Activated CD4-positive, alpha-beta T cell treated with anti-CD3 and anti-CD28 coated beads, Interleukin-2, amount 50 U/mL, for 24 hours (primary cell): ENCODE measurements at places on chromosomes 12 and 14.

GRCh38 chr14:73058922-73059673 is 764 bp downstream of the RBM25 start:
- DNase-seq = peak; percentile 11

DNA sequence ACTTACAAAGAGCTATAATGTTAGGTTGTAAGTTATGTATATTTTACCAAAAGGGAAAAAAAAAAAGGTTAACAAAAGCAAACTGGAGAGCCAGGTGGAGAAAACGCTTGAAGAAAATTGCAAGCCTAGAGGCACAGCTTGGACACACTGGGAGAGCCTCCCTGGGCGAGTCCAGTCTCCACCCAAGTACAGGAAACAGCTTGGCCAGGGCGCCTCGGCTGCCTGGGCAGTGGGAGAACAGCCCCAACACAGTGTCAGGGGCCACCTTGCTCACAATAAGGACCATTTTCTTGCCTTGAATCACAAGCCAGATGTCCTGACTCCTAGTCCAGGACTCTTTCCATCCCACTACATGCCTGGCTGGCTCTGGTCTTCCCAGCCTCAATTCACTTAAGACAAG is 33.3 kb downstream of the TTC7B start:
- no peak for DNase-seq

- DNase-seq = no peak
Observed at GRCh38 chr14:59229653-59230406, 41.4 kb downstream of the DAAM1 start.

DNA sequence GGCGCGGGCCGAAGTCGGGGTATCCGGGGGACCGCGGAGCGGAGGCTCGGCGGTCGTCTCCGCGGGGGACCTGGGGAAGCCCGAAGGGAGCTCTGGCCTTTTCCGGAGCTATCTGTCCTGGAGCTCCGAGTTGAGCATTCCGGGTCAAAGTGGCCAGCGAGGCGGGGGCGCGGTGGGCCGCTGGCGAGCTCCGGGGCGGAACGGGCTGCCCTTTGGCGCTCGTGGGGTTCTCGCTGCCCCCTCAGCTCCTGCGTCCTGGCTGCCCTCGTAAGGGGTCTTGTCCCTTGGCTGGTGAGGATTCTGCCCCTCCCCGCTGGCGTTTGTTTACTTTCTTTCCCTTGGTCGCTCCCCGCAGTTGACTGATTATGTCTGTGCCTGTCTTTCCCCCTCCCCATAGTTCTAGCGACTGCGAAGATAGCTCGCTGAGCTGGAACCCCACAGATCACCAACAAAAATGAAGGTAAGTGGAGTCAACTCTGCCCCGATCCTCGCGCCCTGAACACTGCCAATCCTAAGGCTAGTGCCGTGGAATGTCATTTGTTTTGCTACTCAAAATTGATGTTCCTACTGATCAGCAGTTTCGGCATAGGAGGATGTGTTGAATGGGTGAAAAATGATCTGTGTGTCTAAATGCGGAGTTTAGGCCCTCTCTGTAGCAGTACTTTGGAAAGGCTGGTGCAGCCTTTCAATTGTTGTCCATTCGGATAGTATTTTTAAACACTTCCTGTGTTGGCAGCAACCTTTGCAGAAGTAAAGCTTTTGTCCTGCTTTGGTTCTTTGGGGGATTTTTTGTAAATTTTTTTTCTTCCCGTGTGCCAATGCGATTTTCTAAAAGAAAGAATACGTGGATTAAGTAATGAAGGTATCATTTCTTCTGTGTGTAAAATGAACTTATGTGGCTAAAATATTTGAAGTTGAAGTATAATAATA is 1.3 kb downstream of the ARID4A start:
- DNase-seq = no peak

DNA sequence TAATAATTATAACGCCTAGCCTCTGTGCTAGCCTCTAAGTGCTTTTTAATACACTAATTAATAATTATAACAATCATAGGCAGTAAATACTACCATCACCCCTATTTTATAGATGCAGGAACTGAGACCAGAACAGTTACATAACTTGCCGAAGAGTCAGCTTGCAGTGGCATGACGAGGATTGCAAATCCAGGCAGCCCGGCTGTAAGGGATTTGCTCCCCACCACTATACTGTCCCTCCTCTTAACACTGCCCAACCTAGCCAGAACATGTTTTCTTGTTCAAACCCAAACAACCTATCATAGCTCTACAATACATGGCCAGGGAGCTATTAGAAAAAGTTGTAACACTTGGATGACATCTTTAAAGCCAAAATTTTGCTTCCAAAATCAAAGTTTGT is 33.9 kb upstream of the VASH1 start:
- no peak for DNase-seq

DNA sequence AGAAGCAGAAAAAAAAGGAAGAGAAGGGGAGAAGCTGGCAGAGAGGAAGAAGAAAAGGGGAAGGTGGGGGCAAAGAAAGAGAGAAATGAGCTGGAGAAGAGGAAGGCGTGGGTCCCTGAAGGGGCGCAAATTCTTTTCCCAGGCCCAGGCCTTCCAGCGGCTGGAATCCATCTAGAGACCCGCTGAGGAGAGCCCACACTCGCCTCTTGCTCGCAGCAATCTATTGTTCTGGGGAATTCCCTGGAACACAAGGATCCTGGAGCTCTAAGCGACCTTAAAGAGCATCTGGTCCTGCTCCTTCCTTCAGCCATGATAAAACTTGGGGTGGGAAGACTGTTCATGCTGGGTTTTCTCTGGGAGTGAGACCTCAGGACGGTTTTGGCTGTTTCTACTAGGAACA is 41.2 kb upstream of the FKBP4 start:
- no peak for DNase-seq

DNA sequence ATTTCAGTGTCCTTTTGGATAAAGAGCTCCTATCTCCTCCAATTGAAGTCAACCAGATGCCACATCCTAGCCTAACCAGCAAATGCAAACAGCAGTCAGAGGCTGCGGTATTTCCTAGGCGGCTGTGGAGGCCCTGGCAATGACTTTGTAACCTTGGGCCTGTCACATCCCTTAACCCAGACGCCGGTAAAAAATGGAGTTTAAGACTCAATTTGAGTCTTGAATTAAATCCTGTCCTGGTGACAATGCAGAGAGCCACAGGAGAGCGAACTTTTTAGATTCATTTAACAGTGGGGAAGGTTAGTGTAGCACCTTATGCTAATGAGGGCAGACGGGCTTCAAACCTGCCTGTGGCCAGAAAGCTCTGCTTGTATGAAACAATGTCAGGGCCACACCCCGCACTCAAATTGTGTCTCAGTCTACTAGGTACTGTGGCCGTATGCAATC is 1.3 kb downstream of the C12orf75 start:
- no peak for DNase-seq

DNA sequence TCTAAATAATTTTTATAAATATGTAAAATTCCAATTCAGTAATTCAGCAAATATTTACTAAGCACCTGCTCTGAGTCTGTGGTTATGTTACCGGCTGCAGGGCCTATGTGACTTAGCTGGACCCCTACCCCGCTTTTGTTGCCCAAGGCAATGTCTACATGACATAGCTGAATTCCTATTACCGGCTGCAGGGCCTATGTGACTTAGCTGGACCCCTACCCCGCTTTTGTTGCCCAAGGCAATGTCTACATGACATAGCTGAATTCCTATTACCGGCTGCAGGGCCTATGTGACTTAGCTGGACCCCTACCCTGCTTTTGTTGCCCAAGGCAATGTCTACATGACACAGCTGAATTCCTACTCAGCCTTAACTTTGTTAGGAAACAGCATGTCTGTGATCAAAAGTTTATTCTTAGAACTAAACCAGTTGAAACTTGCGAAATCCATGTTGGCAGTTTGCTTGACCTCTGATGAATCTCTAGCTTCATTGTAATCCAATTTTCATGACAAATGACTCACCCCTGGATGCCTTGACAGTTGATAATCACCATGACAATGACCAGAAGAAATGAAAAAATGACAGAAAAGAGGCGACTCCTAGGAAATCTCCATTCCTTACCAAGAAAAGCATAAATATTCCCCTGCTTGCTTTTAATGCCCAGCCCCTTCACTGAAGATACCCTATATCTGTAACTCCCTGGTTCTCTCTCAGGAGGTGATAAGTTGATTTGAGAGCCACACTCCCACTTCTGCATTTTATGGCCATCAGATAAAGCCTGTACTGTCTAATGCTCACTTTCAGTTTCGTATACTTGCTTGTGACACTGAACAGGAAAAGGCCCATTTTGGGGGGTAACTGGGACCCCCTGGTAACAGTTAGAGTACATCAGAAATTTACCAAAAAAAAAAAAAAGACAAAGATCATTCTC is 148.4 kb upstream of the SYT10 start:
- no peak for DNase-seq

DNA sequence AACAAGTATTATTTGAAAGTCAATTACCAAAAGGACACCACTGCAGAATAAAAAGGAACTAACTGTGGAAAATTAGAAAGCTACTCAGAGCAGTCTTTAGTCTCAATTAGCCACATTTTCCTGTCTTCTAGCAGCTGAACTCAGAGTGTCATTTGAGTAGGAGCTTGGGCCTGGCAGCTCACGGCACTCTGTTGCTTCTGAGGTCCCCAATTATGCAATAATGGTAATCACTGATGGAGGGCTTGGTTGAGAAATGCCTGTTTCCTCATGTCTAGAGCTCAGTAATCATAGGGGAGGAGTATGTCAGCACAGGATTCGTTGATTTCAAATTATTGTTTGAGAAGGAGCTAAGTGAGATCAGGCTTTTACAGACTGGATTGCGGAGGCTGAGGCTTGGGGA is 108.6 kb downstream of the VRK1 start:
- no peak for DNase-seq

DNA sequence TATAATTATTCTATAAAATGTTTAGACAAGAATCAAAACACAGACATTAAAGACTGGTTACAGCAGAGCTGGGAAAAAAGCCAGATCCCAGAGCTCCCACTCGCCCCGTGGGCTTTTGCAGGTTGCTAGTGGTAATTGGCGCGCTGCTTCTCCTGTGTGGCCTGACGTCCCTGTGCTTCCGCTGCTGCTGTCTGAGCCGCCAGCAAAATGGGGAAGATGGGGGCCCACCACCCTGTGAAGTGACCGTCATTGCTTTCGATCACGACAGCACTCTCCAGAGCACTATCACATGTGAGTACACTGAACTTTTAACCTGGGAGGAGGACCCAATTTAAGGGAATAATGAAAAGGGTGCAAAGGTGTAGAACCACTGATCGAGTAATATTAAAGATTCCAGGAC is 7.5 kb downstream of the TMEM52B start:
- DNase-seq = no peak

- DNase-seq = no peak
Observed at GRCh38 chr12:124375789-124376175, 80.9 kb downstream of the RFLNA start.

- DNase-seq = no peak
Observed at GRCh38 chr14:75543253-75543652, 21.0 kb downstream of the BATF start.

DNA sequence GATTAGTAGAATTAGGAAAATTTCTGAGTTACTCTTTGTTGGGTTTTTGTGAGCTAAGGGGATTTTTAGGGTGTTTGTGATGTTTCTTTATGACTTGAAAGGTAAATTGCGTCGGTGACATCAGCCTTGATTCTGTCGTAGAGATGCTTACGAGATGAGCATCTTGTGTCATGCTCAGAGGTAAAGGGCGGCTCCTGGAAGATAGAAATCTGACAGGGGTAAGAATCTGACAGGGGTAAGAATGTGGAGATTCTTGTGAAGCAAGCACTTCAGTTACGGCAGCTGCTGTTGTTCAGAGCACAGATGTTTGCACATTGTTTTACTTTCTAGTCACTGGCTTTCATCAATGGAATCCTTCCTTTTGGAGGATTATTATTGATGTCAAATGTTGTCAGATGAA is 22.5 kb downstream of the EML1 start:
- no peak for DNase-seq

- no peak for DNase-seq
Observed at GRCh38 chr12:1007276-1007675, 16.3 kb downstream of the ERC1 start.
